Stimulated activated CD4-positive, alpha-beta T cell treated with anti-CD3 and anti-CD28 coated beads, Interleukin-12 subunit alpha, Interleukin-12 subunit beta, amount 100 ng/mL, for 4 hours (primary cell): ENCODE measurements at places on chromosomes 3 and 15.

- DNase-seq = no peak
These were observed 415.8 kb upstream of the GRM7 start for GRCh38 chr3:6444888-6445658.

- DNase-seq = no peak
These were observed 19.9 kb downstream of the KLF13 start for GRCh38 chr15:31346367-31347066.

GRCh38 chr15:89034305-89034704, 54.0 kb upstream of the ABHD2 start:
- DNase-seq = no peak

DNA sequence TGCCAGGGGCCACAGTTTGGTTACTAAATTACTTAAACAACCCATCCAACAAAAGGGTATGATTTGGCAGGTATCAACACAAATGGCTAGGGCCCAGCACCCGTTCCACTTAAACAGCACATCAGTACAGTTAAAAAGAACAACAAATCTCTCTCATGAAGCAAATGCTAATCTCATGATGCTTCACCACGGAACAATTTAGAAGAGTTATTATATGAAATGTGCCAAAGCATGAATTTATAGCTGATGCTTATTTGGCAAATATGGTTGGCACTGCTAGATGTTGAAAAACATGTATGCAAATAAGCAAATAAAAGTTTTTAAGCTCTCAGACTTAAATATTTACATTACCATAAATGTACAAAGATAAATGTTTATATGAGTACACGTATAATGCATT, 2.3 kb downstream of the PEAK1 start:
- DNase-seq = no peak

DNA sequence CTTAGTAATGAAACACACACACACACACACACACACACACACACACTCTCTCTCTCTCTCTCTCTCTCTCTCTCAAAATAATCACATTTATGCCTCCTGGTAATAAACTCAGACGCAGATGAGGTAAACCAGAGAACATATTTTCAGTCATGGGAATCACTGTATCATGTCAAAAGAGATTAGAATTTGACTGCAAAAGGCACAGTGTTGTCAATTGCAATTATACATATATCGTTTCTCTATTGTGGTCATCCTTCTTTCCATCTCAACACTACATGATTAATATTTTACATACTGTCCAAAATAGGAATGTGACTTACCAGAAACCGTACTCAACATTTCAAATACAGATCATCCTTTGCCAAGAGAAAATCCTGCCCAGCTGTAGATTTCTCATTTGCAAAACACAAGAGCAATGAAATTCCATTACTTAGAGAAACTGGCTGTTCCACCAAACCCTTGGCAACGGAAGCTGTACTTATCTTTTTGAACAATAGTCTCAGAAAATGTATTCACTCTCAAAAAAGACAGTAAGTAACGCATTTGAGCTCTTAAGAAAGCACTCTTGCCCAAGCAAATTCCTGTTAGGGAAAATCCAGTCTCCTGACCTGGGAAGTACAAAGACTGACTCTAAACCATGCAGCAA, 24.3 kb downstream of the PDZRN3 start:
- DNase-seq = no peak

DNA sequence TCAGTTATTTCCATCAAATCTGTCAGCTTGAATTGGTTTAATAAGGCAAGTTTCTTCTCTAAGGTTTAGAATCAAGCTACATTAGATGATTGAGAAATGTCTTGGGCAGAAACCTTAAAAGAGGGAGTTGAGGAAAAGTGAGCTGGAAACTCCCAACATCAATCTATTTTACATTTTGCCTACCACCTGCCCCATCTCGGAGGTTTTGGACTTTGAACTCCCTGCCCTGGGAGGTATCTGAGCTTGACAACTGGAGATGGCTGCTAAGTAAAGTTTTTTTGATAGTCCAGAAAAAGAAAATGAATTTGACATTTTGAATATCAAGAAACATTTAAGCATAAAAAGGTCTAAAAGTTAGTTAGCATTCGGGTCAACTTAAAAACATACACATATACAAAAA, 234.2 kb downstream of the NFKBIZ start:
- DNase-seq = no peak
